Stimulated activated CD4-positive, alpha-beta T cell treated with anti-CD3 and anti-CD28 coated beads, TNF-alpha, amount 100 ng/mL, for 48 hours (primary cell): ENCODE measurements at places on chromosomes 6 and 20.

DNA sequence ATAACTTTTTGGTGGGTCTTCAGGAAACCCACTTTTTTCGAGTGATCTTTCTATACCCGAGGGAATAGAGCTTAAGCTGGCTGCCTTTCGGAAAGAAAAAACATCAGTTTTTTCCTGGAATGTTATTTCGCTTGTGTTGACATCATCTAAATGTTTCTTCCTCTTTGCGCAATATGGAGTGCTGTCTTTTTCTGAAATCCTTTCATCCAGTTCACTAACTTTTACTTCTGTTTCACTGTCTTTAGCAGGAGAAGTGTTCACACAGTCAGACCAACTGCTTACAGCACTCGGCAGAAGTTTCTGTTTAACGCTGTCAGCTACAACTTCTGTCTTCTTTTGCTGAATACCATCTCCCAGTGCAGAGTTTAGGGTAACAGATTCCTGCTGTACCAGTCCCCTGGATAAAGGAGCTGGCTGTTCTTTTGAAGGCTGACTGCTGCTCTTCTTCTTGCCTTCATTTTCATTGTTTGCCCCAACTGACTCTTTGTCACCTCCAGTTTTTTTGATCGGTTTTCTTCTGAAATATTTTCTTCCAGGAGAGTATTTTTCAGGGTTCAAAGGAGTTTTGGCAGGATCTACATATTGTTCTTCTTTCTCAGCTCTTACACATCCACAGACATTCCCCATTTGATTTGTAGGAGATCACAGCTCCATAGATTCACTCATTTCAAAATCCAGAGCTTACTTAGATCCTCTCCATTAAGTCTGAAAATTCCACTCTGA lies 50.0 kb upstream of the DST start:
- no peak for DNase-seq

- no peak for DNase-seq
These were observed 48.8 kb downstream of the DSTN start for GRCh38 chr20:17618673-17619013.

DNA sequence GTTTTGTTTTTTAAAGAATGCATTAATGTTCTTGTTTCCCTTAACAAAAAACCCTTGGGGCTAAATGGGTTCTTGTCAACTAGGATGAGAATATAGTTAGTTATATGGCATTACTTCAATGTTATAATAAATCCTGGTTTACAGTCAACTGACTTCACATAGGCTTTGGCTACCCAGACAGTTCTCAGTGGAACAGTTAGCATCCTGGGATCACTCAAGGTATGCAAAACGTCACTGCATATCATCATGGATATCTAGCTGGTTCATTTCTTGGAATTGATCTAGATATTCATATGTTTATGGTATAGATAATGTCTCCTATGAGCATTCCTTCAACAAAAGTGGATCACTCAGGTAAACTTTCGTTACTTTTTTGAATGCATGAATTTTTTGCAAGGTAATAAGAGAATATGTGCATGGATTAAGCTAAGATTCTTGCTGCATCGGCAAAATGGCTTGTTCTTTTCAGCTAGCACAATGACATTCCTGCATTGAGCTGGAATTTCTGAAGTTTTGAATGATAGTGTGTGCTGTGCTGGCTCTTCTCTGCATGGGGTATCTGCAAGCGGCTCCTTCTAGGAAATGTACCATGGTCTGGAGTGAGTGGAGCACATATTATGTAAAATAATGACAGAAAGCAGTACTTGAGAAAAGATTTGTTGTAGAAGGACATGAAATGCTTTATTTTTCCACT lies 138.9 kb downstream of the ADGRG6 start:
- DNase-seq, result no peak

DNA sequence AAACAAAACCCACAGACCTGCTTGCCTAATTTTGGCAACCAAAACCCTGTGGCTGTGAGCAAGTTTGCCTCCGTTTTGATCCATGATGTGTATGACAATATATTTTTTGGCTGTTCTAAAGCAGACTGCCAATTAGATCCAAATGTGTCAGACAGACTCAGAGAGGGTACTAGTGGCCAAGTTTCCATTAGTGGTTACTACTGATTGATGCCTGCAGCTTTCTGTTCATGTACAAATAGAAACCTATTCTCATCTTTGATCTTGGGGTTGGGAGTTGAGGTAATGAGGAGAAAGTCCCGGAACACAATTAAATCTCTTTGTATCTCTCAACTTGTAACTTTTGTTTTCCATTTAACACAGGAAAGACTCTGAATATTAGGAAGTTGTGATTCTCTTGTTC lies 100.9 kb downstream of the RNF144B start:
- no peak for DNase-seq

- no peak for DNase-seq
These were observed 161.6 kb upstream of the MARCKS start for GRCh38 chr6:113695516-113695915.

DNA sequence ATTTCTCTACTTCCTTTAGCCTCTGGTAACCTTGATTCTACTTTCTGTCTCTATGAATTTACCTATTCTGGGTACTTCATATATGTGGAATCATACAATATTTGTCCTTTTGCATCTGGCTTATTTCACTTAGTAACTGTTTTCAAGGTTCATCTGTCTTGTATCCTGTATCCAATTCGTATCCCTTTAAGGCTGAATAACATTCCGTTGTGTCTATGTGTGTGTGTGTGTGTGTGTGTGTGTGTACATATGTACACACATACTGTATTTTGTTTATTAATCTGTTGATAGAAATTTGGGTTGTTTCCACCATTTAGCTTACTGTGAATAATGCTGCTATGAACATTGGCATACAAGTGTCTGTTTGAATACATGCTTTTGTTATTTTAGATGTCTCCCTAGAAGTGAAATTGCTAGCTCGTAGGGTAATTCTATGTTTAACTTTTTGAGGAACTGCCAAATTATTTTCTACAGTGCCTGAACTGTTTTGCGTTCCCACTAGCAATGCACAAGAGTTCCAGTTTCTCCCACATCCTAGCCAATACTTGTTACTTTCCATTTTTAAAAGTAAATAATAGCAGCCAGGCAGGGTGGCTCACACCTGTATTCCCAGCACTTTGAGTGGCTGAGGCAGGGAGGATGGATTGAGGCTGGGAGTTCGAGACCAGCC lies 17.7 kb downstream of the SENP6 start:
- DNase-seq, result no peak

DNA sequence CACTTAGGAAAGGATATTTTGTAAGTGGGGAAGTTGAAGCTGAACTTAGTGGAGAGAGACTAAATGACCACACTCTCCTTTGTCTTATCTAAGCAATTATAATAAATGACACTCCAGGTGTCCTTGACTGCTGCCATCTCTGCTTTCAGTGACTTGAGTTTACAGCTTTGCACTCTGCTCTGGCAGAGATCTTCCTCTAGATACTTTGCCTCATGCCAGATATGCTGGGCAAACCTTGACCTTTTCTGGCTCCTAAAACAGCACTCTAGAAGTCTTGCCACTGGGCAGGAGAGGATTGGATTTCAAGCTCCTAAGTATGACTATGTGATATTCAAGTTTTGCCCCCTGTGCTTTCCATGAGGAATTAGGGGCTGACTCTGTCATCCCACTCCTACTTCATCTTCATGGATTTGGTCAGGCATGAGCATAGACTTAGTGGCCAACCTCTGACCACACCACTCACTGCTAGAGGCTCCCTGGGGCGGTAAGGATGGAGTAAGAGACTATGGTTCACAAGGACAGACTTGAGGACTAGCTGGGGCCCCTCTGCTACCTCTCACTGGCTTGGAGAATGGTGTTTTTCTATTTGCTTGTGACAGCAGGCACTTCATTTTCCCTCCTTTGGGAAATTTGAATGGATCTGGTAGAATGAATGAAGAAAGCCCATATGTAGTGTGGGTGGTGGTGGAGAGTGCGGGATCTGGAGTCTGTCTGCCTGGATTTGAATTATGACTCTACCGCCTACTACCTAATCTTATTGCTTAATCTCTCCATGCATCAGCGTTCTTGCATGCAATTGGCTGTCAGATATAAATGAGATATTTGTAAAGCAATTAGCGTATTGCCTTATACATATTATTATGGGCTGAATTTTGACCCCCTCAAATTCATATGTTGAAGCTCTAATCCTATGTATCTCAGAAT lies 191.4 kb downstream of the REV3L start:
- no peak for DNase-seq

GRCh38 chr6:20402092-20402341 lies 338 bp downstream of the E2F3 start:
- DNase-seq, result no peak

GRCh38 chr20:32792316-32792715 lies 27.4 kb upstream of the MAPRE1 start:
- DNase-seq, result no peak

- no peak for DNase-seq
These were observed 731 bp downstream of the TUBB2B start for GRCh38 chr6:3226481-3227362.

DNA sequence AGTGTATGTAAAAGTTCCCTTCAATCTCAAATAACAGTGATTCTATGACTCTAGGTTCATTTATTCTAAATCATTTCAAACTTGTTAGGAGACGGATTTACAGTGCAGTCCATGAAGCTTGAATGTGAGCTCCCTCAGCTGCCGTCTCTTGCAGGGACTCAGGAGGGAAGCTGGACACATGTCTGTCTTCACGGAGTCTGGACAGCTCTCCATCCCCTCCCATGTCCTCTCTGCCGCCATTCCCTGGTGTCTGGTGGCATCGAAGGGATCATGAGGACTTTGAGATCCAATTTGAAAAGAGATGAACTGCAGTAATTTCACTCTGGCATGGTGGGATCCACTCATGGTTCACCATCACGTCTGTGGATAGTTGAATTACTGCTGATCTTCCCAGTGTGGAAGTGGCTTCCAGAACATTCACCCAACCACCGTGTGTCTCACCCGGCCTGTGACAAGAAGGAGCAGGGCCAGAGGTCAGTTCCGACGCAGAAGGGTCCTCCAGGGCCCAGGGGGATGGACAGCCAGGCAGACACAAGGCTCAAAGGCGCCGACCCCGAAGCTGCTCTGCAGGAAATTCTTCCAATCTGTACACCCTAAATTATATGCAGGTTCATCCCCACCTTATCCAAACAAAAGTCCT lies 370.1 kb downstream of the THBS2 start:
- no peak for DNase-seq

GRCh38 chr6:50087231-50087954 lies 37.7 kb upstream of the DEFB112 start:
- no peak for DNase-seq

DNA sequence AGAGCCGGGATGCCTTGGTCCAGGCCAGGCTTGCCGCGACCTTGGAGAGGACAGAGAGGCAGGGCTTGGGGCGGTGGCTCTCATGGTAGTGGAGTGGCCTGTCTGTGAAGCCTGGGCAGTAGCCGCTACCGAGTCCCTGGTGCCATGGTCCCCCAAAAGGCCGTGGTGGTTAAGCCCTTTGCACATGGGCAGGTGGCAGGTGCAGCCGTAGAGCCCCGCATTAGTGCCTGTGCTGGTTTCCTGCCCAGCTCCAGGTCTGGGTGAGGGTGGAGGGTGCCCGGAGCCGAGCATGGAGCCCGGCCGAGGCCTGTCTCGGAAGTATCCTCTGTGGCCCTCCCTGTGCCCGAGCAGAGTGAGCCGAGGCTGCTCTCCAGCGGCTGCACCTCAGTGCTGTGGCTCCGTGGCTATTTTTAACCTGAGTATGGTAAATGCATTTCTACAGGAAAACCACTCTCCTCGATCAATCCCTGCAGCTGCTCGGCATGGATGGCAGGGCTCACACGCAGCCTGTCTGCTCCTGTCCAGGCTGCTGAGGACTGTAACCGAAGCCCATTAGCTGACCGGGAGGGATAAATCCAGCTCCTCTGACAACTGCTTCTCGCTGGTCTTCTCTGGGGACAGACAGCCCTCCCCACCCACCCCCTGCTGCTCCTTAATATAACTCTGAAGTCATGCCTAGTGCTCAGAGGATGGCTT lies 36.3 kb upstream of the GATA5 start:
- no peak for DNase-seq

- no peak for DNase-seq
These were observed 23.4 kb downstream of the RRBP1 start for GRCh38 chr20:17658648-17658993.

- DNase-seq, result no peak
These were observed 48.3 kb upstream of the SLC22A1 start for GRCh38 chr6:160073272-160073671.

DNA sequence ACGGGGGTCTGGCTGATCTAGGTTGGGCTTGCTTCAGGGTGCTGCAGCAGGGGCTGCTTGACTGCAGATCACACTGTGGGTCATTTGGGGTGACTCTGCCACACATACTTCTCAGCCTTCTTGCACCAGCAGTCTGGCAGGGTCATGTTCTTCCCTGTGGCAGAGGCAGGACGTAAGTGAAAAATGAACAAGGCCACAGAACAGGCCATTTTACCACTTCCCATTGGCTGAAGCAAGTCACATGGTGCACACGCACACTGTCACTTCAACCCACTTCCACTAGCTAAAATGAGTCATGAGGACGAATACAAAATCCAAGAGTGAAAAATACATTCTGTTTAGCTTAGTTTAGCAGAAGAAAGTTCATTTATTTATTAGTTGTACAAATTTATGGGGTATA lies 168.6 kb upstream of the GGTLC1 start:
- no peak for DNase-seq

DNA sequence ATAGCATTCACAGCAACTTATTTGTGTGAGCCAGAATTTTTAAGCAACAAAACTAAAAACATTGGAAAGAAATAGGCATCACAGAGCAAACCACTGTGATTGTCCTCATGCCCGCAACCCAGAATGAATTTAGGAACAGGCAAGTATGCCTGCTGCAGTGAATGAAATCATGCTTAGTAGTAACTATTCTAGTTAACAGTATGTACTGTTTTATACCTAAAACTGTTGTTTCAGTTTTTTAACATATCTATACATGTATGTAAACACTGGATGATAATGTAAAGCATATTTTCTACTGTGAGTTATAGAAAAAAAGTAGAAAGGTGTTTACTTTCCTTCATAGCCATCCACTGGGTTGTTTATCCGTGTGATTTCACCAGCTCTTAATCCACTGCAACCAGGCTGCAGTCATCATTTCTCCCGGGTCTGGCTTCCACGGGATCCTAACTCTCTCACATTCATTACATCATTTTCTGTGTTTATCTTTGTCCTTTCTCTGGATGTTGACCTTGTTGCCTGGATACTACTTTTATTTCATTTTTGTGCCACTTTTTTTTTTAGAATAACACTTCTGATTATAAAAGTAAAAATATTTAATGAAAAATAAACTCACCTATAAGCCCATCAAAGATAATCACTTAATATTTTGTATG lies 3.6 kb upstream of the ARFGEF3 start:
- no peak for DNase-seq

DNA sequence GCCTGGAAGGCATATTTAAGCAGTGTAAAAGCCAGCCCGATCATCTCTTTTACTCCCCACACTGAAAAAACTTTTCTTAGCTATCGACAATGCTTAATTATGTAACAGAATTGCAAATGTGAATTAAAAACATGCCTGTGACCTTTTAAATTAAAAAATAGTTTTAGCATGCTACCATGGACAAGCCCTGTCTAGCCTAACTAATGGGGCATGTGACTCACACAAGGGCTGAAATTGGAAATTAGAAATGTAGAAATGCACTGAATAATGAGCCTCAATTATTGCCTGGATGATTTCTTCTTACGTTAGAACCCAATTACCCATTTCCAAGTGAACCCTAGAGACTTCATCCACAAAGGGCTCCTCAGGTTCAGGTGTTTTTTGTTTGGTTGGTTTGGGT lies 82.7 kb downstream of the SIM1 start:
- DNase-seq, result no peak

- no peak for DNase-seq
These were observed 402.1 kb downstream of the KIF16B start for GRCh38 chr20:16171180-16171579.
